ENCODE measurements at places on chromosomes 2 and 18.
A peak's percentile ranks its signal among the peaks of the same experiment; 100 is the strongest.

DNA sequence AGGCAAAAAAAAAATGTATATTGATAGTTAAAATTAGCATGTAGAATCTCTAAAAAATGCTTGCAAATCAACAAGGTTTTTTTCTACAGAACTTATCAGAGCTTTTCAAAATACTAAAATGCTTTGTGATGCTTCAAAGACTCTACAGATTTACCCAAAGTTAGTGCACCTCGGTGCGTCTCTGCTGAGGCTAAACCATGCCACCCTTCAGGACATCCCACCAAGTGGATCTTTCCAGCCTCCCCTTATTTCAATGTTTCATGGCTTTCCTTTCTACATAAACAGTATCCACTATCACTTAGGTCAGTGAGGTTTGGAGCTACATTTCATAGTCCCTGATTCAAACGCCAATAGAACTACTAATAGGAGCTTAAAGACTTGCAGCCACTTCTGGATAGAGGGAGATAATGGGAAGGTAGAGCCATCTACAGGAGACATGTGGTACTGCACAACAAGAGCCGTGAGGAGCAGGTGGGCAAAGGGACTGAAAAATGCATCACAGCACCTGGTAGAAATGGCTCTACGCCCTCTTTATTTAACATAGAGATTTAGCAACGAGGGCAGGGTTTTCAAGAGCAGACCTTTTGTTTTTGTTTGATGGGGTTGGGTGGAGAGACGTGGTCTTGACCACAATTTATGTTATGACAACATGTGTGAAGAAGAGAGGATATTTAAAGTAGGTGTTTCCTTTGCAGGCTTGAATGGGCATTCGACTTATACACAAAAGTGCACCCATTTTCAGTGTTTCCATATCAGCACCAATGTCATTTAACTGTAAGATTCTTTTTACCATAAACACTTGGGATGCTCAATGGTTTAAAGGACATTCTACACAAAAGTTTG lies 56.1 kb upstream of the SLC35G4 start:
- no peaks in the 10 kb centered on the region for H3K4me1 ChIP-seq
- H3K27ac ChIP-seq: no peak overlapping the region
- DNase-seq: peak; percentile 10
- H3K27me3 ChIP-seq: peaks cover 5% of the 10 kb centered on the region

DNA sequence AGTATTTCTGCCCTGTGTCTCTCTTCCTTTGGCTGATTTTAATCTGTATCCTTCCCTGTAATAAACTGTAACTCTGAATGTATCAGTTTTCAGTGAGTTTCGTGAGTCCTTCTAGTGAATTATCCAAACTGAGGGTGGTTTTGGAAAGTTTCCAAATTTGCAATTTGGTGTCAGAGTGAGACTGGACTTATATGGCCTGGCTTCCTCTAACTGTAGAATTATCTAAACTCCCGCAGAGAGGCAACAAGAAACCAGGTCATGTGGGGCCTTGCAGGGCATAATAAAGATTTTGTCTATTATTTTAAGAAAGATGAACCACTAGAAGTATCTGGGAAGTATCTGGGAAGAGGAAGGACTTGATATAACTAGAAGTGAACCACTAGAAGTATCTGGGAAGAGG lies 95.3 kb upstream of the RNF152 start:
- H3K36me3 ChIP-seq: no peaks in the 10 kb centered on the region
- peaks cover 7% of the 10 kb centered on the region for H3K4me1 ChIP-seq
- no peaks in the 10 kb centered on the region for H3K27me3 ChIP-seq

DNA sequence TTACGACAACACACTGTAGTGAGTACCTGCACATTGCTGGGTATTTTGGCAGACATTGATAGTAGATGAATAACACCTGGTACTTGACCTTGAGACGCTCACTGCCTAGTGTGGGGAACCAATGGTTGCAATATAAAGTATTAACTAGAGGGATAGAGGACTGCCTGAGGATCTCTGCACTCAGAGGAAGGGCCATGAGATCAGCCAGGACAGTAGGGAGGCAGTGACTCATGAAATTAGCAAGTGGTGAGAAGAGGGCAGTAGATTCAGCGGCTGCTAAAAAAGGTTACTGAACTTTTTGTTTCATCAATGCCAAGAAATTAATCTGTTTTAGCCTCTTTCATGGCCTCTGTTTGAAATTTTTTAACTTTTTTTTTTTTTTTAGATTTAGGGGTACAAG lies 250.8 kb upstream of the TCF4 start:
- no peak overlapping the region for H3K4me3 ChIP-seq
- no peak overlapping the region for H3K27ac ChIP-seq
- H3K36me3 ChIP-seq: no peaks in the 10 kb centered on the region
- no peaks in the 10 kb centered on the region for H3K27me3 ChIP-seq

DNA sequence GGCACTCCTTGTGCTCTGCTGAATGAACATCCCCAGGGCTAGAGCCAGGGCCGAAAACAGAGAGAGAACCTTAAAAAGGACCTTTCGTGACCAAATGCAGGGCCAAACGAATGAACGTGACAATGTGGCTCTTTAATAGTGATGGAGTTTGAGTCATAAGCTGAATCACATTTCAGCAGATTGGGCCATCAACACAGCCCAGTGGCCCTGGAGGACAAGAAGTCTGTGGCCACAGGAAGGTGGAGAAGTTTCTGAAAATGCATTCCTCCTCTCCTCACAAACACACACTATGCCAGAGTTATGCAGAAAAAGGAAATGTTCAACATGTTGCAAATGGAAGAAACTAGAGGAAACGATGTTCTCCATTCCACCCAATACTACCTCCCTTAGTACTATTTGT lies 415.8 kb downstream of the HRH4 start:
- DNase-seq: no peak
- peaks cover 13% of the 10 kb centered on the region for H3K27me3 ChIP-seq
- H3K36me3 ChIP-seq: no peaks in the 10 kb centered on the region
- no peak overlapping the region for H3K27ac ChIP-seq
- H3K4me3 ChIP-seq: no peak overlapping the region

DNA sequence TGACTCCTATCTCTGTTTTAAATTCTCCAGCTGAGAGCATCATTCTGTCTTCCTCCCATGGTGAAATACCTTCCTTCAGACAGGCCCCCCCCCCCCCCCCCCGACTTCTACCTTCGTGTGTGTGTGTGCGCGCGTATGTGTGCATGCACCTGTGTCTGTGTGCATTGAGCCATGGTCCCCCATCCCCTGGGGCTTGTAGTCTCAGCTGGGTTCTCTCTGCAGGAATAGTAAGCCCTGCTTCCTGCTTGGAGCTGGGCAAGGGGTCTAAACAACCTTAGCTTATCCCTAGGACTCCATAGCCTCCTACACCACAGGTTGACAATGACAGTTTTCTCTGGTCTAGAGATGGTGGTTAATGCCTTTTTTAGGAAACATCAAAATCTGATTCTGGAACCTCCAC lies 427.5 kb upstream of the KLHL29 start:
- no peak overlapping the region for H3K4me3 ChIP-seq
- no peak for DNase-seq
- H3K27me3 ChIP-seq: no peaks in the 10 kb centered on the region
- H3K27ac ChIP-seq: no peak overlapping the region

- H3K4me3 ChIP-seq: no peak overlapping the region
- H3K27me3 ChIP-seq: peaks cover 4% of the 10 kb centered on the region
- no peak for DNase-seq
These were observed 22.9 kb downstream of the EPAS1 start for GRCh38 chr2:46320141-46320567.

GRCh38 chr18:12463191-12463590 lies 55.5 kb downstream of the PRELID3A start:
- no peak for DNase-seq
- H3K27me3 ChIP-seq: no peaks in the 10 kb centered on the region
- H3K27ac ChIP-seq: no peak overlapping the region
- no peak overlapping the region for H3K4me3 ChIP-seq
- no peaks in the 10 kb centered on the region for H3K4me1 ChIP-seq
- no peaks in the 10 kb centered on the region for H3K36me3 ChIP-seq
